ENCODE measurements at places on chromosomes 13 and 19.

- H3K27ac ChIP-seq = no peak overlapping the region
- no peaks in the 10 kb centered on the region for H3K4me1 ChIP-seq
- H3K4me3 ChIP-seq = no peak overlapping the region
- no peak for DNase-seq
- H3K36me3 ChIP-seq = no peaks in the 10 kb centered on the region
Observed at GRCh38 chr13:58566176-58566575, 934.6 kb downstream of the PCDH17 start.

DNA sequence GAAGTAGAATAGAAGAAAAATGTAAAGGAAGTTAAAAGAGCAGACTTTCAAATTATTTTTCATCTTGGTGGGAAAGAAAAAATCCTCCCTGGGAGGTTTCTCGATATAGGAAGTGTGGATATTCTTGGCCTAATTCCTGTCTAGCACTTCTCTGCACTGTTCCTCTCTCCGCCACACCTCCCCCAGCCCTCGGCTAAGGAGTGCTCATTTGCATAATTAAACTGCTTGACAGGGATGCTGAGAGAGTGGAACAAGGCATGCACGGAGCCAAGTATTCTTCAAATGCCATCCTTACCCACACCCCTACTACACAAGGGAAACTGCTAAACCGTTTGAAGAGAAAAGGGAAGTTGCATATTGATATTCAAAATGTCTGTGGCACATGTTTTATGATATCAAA, 511.0 kb upstream of the HTR2A start:
- H3K4me1 ChIP-seq = no peaks in the 10 kb centered on the region
- H3K36me3 ChIP-seq = no peaks in the 10 kb centered on the region
- H3K4me3 ChIP-seq = no peak overlapping the region

DNA sequence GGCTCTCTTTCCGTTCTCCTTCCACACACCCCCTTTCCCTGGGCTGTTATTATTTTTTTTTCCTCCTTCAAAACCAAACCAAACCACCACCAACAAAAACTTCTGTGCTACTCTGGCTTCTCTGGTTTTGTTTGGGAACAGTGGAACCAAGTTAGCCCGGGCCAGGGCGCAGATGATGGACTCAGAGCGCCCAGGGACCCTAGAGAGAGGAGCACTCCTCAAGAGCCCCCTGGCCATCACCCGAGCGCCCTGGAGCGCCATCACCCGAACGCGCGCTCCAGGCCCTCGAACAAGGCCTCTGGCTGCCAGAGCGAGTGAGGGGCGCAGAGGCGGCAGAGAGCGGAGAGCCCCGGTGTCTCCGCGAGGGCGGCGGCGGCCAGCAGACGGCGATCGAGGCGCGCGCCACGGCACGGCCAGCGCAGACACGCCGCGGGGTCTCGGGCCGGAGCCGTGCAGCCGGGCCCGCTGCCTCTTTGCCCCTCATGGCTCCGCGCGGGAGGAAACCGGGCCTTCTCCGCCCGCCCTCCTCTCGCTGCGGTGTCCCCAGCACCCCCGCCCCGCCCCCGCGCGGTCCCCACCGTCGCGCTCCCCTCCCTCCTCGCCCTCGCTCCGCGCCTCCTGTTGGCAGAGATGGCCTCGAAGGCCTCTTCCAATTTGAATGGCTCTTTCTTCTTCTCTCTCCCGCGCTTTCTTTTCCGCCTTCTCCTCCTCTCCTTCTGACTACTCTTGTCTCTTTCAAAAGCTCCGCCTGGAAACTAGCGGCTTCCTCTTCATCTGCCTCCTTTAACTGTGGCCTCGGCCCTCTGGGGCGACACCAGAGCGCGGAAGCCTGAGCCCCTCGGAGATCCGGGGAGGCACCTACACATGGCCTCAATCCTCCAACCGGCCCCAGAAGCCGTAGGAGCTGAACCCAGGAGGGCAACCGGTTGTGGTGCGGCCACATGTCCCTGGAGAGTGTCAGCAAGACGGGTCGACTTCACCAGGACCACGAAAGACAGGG, 4.1 kb upstream of the SOX1 start:
- no peaks in the 10 kb centered on the region for H3K36me3 ChIP-seq
- no peaks in the 10 kb centered on the region for H3K27me3 ChIP-seq
- H3K4me1 ChIP-seq = no peaks in the 10 kb centered on the region
- no peak overlapping the region for H3K27ac ChIP-seq
- no peak for DNase-seq

DNA sequence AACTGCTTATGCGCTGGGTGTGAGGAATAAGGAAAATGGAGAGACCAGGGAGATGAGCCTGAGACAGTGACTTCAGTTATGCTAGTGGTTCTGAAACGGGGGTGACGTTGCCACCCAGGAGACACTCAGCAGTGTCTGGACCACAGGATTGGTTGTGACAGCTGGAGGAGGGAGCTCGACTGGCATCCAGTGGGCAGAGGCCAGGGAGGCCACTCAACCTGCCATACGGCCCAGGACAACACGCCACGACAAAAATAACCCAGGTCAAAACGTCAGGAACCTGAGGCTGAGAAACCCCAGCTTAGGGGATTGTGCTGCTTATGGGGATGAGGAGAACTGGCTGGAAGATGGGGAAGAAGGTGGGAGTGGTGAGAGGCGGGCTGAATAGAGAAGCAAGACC, 10.4 kb downstream of the ZSCAN5A start:
- no peak overlapping the region for H3K27ac ChIP-seq
- peaks cover 5% of the 10 kb centered on the region for H3K36me3 ChIP-seq
- no peaks in the 10 kb centered on the region for H3K27me3 ChIP-seq
- DNase-seq = no peak

GRCh38 chr19:49155005-49155819, at the start of gene HRC:
Gene HRC (minus strand): TSS chr19:49155396. CDS start chr19:49155237, 159 bp downstream.
- no peak for DNase-seq
- no peak within 1 kb of the TSS for H3K4me3 ChIP-seq
- peak within 1 kb of the TSS; percentile 56 for H3K27ac ChIP-seq
- H3K27me3 ChIP-seq = no peaks in the 10 kb centered on the region

- H3K36me3 ChIP-seq = no peaks in the 10 kb centered on the region
- DNase-seq = peak; percentile 51
- peak overlapping the region; percentile 81 for H3K27ac ChIP-seq
- H3K4me1 ChIP-seq = peaks cover 10% of the 10 kb centered on the region
- peak overlapping the region; percentile 61 for H3K4me3 ChIP-seq
Observed at GRCh38 chr19:52993342-52994178, 20.2 kb upstream of the ERVV-1 start.

DNA sequence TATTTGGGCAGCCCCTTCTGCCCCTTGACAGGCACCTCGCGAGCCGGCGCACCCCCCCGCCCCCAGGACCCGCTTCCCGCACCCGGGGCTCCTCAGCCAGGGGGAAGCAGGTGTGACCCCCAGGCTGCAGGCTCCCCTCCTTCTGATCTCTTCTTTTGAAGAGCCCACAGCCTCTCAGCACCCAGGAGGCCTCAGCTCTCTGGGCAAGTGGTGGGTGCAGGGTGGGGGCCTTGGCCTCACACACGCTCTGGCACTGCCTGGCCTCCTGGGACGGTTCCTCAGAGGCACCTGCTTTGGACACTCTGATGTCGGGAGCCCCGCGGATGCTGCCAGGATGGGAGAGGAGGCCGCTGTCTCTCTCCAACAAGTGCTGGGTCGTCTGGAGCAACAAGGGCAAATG, 1.5 kb upstream of the C13orf46 start:
- peaks cover 21% of the 10 kb centered on the region for H3K4me1 ChIP-seq
- H3K36me3 ChIP-seq = peaks cover 36% of the 10 kb centered on the region
- H3K27me3 ChIP-seq = no peaks in the 10 kb centered on the region
- H3K27ac ChIP-seq = no peak overlapping the region
- DNase-seq = no peak

DNA sequence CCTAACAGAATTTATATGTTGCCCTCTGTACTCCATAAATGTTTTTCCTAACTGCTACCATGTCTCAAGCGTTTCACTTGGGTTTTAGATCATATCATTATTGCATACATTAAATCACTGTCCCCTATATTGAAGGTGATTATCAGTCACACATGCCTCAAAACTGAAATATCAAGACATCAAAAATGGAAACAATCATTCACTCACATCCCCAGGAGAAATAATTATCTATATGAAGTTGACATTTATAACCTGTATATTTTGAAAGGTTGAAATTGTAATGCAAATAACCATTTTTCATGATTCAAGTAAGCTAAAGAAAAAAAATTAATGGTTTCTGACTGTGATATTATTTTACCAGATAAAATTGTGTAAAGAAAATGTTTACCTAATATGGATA, 1695.0 kb downstream of the SLITRK1 start:
- H3K36me3 ChIP-seq = no peaks in the 10 kb centered on the region
- H3K4me3 ChIP-seq = no peak overlapping the region
- no peak for DNase-seq
- H3K27me3 ChIP-seq = no peaks in the 10 kb centered on the region
- H3K4me1 ChIP-seq = no peaks in the 10 kb centered on the region

- H3K4me1 ChIP-seq = peaks cover 16% of the 10 kb centered on the region
- no peak overlapping the region for H3K4me3 ChIP-seq
- H3K36me3 ChIP-seq = no peaks in the 10 kb centered on the region
- no peak for DNase-seq
- H3K27me3 ChIP-seq = peaks cover 4% of the 10 kb centered on the region
Observed at GRCh38 chr19:35042954-35043604, 1.6 kb downstream of the HPN start.

DNA sequence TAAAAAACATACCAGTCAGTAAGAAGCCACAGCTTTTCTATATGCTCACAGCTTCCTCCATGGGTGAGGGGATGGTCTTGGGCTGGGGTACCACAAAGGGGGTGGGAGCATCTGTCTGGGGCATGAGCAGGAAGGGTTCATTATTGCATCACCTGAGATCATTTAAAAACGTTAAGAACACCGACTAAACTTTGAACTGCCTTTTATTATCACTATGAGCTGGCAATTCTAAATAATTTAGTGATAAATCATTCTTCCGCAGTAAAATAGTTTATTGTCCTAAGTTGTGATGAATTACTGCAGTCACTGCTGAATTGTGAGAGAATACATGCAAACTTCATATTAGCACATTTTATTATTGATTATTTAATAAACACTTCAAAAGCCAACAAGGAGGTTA, 71.6 kb downstream of the KL start:
- H3K36me3 ChIP-seq = no peaks in the 10 kb centered on the region
- no peak overlapping the region for H3K4me3 ChIP-seq
- H3K27ac ChIP-seq = no peak overlapping the region
- no peaks in the 10 kb centered on the region for H3K4me1 ChIP-seq
- DNase-seq = no peak

GRCh38 chr19:15448044-15448777, 1.5 kb downstream of the WIZ start:
- H3K36me3 ChIP-seq = no peaks in the 10 kb centered on the region
- H3K4me1 ChIP-seq = peaks cover 17% of the 10 kb centered on the region
- no peaks in the 10 kb centered on the region for H3K27me3 ChIP-seq
- peak overlapping the region; percentile 86 for H3K27ac ChIP-seq
- peak overlapping the region; percentile 89 for H3K4me3 ChIP-seq

DNA sequence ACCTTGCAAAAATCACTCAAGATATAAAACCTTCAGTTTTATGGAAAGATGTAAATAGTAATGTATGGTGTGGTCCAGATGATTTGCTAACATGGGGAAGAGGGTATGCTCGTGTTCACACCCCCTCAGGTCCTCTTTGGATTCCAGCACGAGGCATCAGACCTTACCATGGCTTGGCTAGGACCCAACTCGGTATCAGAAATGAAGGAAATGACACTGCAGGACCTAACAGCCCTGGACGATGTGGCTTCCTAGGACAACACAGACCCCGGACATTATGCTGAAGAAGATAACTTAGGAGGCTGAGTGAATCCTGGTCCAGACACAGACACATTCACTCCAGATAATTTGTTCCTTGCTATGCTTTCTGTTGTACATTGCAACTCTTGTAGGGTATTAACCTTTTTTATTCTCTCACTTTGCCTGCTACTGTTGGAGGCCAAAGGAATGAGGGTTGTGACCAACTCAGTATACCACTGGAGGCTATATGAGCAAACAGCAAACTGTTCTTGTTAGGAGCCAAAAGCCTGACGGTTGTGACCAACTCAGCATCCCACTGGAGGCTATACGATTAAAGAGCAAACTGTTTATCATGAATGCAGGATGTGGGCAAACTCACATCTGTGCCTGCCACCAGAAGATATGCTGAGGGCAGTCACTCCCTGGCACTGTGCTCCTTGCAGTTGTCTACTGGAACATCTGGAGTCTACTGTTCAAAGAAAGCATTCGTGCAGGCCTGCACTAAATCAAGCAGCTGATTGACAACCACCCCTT, 121.7 kb downstream of the ZNF429 start:
- no peaks in the 10 kb centered on the region for H3K27me3 ChIP-seq
- H3K36me3 ChIP-seq = no peaks in the 10 kb centered on the region
- DNase-seq = no peak
- H3K4me3 ChIP-seq = no peak overlapping the region
- H3K4me1 ChIP-seq = no peaks in the 10 kb centered on the region
- H3K27ac ChIP-seq = no peak overlapping the region

- peaks cover 11% of the 10 kb centered on the region for H3K27me3 ChIP-seq
- H3K4me1 ChIP-seq = no peaks in the 10 kb centered on the region
- H3K27ac ChIP-seq = no peak overlapping the region
- peak; percentile 33 for DNase-seq
- H3K4me3 ChIP-seq = no peak overlapping the region
- no peaks in the 10 kb centered on the region for H3K36me3 ChIP-seq
Observed at GRCh38 chr19:48501494-48502349, 9.9 kb downstream of the LMTK3 start.

DNA sequence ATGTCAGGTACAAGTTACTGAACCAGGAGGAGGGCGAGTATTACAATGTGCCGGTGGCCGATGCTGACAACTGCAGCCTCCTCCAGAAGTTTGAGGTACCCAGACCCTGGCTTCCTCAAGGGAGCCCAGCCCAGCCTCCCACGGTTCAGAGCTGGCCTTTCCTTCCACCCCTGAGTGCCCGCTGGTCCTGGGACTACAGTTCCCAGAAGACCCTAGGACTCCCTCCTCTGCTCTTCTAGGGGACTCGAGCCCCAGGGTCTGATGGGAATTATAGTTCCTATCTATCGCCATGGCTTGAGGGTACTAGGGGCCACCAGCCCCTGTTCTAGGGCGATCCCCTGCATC, 11.0 kb downstream of the PRKCG start:
- H3K27me3 ChIP-seq = peaks cover 12% of the 10 kb centered on the region
- H3K36me3 ChIP-seq = no peaks in the 10 kb centered on the region
- H3K27ac ChIP-seq = no peak overlapping the region
- H3K4me1 ChIP-seq = no peaks in the 10 kb centered on the region
- H3K4me3 ChIP-seq = no peak overlapping the region

DNA sequence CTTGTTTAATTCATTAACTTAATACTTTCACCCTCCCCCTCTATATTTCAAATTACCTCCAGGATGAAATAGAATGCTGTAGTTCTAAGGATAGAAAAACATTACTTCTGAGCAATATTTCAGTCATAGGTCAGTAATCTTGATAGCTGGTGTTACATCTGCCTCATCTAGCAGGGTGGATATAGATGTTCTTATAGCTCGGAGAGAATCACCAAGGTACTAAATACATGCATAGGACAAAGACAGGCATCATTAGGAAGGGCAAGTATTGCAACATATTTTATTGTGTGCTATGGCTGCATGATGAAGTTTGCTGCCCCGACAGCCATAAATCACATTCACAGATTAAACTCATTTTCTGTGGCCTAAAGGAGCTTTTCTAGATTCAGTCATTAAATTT, 601.0 kb downstream of the FGF9 start:
- H3K27me3 ChIP-seq = no peaks in the 10 kb centered on the region
- no peaks in the 10 kb centered on the region for H3K4me1 ChIP-seq
- DNase-seq = no peak

- DNase-seq = no peak
- H3K36me3 ChIP-seq = no peaks in the 10 kb centered on the region
- no peaks in the 10 kb centered on the region for H3K4me1 ChIP-seq
- no peak overlapping the region for H3K4me3 ChIP-seq
- H3K27me3 ChIP-seq = no peaks in the 10 kb centered on the region
Observed at GRCh38 chr13:44249431-44249836, 124.2 kb upstream of the SERP2 start.

- no peak for DNase-seq
- H3K27ac ChIP-seq = no peak overlapping the region
- no peak overlapping the region for H3K4me3 ChIP-seq
- no peaks in the 10 kb centered on the region for H3K36me3 ChIP-seq
- no peaks in the 10 kb centered on the region for H3K4me1 ChIP-seq
Observed at GRCh38 chr13:51539887-51540286, 44.4 kb upstream of the WDFY2 start.

Measured in ascending aorta (tissue), 2 donors.